ENCODE measurements at places on chromosomes 12 and 14.

DNA sequence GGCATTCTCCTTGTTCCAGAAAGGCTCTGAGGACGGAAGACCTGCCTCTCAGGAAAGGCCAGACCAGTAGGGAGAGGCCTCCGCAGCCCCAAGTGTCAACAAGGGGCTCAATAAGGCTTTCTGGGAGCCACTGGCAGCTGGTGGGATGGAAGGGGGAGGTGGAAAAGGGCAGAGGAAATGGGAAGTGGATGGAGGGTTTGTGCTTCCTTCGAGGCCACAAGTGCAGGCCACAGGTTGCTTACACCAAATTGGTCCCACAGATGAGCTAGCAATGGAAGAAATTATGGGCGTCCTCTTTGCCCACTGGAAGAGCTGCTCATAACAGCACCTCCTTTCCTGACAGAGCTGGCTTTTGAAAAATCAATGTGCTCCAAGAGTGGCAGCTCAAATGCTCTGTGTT lies 28.2 kb downstream of the P2RX4 start:
- no peak for DNase-seq

- DNase-seq: no peak
These were observed 14.4 kb downstream of the EVL start for GRCh38 chr14:100079726-100080005.

GRCh38 chr12:130977046-130977742 lies 23.5 kb downstream of the ADGRD1 start:
- DNase-seq: no peak

GRCh38 chr14:73176685-73177084 lies 40.4 kb downstream of the PSEN1 start:
- no peak for DNase-seq

DNA sequence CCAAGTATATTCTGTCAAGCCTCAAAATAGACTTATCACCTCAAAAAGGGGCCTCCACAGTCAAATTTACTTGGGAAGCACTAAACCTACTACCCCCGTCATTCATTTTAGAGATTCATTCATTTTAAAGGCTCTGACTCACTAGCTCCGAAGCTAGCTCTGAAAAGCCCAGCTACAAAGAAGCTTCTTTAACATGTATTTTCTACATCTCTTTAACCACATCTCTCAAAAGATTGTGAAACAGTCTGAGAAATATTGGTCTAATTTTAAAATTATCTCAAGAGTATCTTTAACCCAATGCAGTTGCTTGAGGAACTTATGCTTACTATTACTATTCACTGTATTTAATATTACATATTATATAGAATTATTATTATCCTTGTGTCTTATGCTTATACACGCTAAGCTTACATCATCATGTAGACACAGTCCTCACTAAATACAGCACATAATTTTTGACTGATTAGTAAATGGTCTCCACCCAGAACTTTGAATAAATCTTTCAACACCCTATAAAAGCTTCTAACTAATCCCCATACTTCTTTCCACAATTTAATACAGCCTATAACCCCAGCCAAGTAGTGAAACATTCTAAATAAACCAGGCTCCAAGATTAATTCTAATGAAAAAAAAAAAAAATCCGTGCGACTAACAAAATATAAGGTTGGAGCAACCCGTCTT lies 7.8 kb downstream of the NT5DC3 start:
- DNase-seq: no peak

GRCh38 chr12:107439026-107439738 lies 246.4 kb upstream of the PWP1 start:
- no peak for DNase-seq

DNA sequence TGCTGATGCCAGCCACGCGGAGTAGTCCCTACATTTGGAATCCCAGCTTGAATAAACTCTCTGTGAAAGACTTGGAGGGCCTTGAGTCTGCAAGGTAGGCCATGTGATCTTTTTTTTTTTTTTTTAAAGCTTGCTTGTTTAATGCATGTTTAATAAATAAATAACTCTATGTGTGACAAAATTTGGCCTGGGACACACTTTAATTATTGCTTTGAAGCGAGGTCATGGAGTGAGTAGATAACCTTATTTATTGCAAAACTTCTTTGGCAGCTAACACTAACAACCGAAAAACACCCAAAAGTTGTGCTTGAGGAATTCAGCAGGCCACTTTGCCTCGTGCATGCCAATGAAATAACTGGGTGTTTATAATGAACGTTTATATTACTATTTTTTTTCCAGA lies 382.2 kb downstream of the FLRT2 start:
- DNase-seq: no peak

DNA sequence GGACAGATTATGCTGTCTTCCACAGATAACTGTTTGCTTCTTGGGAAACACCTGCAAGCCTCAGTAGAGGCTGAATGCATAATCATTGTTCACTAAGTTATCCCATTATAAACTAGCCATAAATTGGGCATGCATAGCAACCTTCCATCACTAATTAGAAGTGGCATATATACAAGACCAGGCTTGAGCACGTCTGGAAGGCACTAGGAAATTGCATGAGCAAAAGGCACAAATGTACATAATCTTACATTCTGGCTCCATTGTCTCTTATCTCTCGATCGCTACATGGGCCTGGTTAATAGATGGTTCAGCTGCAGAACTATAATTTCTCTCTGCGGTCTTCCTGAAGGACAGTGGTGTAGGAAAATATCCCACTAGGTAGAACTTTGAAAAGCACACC lies 679.2 kb downstream of the RPL10L start:
- no peak for DNase-seq

- DNase-seq: no peak
These were observed 314.9 kb downstream of the TMEM121 start for GRCh38 chr14:105841022-105842009.

DNA sequence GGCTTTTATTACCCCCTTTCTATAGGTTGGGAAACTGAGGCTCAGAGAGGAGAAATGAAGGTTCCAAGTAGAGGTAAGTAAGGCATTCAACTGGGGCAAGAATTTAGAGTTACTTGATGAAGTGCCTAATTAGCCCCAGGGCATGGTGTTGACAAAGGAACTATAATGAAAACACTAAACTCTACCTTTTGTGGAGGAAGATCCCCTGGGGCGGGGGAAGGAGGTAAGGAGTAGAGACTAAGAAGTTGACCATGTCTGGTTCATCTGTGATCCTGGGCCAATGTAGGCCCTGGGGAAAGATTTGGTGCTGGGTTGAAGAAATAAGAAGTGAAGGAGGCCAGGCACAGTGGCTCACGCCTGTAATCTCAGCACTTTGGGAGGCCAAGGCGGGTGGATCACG lies 16.2 kb upstream of the COX6A1 start:
- DNase-seq: no peak

- DNase-seq: peak; percentile 15
These were observed at the start of gene NUDT14 for GRCh38 chr14:105180592-105181548. NUDT14 (minus strand) TSS chr14:105181312; CDS start chr14:105181209, 103 bp downstream.

DNA sequence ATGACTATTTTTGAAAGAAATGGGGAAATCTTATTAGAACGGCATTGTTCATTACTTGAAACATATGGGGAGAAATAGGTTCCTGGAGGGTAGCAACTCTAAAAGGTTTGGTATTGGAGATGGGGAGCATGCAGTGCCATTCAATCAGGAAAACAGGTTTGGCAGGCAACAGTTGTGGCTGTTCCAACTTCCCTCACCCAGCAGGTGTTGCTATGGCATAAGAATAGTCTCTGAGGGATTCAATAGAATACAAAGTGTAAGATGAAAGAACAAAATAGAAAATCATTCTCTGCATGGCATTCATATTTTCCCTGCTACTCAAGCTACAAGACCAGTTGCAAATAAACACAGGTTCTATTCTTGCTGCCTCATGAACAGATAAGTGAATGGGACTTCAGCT lies 393.3 kb upstream of the RPL10L start:
- no peak for DNase-seq

- no peak for DNase-seq
These were observed 211.8 kb downstream of the DACT1 start for GRCh38 chr14:58849601-58850000.

DNA sequence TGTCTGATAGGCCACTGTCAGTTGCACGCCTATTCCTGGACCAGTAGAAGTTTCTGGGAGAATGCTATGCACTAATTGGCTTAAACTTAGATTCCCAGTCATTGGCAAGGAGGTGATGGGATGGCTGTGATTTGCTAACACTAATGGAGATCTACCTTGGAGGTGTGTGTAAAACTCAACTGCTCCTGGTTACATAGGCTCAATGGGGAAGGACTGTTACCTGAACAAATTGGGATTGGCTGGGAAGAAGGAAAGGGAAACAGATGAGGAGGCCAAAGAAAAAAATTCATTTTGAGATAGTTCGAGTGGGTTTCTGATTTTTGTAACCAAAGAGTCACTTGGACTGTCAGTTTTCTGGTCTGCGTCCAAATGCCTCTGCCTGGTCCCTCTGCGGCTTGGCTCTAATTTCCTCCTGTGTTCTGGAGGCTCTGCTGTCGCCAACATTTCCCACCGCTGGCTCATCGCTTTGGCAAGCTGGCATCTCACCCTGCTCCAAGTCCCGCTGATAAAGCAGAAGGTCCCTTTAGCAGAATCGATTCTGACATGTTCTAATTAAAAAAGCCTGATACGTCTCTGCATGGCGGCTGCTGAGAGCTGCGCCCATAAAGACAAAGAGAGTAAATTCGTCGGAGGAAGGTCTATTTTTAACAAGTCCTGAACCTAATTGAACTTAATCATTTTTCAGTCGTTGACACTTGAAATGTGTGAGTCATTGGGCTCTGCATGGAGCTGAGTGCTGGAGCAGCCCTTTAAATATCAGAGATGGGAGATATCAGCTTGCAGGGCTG lies 2.0 kb upstream of the CCDC63 start:
- no peak for DNase-seq

DNA sequence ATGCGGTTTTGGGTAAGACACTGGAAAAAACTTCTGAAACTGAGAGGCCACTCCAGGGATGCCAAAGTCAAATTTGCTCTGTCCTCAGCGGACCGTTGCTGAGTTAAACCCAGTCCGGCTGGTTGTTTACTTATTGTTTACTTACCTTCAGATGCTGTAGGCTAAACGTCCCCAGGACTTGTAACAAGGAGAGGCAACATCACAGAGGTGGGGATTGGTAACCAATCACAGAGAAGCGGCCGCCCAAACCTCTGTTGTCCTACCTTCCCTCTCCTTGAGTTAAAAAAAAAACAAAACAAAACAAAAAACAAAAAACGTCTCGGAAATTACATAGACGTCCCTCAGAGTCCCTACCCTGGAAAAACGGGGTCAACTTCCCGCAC lies 380 bp downstream of the ANO2 start:
- no peak for DNase-seq

DNA sequence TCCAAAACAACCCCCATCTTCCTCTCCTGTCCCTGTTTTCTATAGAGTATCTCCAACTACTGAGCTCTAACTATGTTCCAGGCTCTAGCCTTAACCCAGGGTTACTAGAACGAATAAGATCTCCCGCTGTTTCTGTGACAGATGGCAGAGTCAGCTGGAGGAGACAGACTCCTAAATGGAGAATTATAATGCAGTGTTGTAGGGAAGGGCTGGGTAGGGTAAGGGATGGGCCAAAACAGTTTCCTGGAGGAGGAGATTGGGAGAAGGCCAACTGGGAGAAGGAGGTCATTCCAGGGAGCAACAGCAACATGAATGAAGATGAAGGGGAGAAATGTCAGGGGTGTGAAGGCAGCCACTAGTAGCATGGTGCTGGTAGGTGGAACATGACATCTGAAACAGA lies 73.4 kb upstream of the ANO4 start:
- DNase-seq: no peak

GRCh38 chr12:42969355-42969754 lies 379.8 kb upstream of the PRICKLE1 start:
- no peak for DNase-seq

GRCh38 chr12:40137252-40137651 lies 31.4 kb upstream of the SLC2A13 start:
- DNase-seq: no peak

DNA sequence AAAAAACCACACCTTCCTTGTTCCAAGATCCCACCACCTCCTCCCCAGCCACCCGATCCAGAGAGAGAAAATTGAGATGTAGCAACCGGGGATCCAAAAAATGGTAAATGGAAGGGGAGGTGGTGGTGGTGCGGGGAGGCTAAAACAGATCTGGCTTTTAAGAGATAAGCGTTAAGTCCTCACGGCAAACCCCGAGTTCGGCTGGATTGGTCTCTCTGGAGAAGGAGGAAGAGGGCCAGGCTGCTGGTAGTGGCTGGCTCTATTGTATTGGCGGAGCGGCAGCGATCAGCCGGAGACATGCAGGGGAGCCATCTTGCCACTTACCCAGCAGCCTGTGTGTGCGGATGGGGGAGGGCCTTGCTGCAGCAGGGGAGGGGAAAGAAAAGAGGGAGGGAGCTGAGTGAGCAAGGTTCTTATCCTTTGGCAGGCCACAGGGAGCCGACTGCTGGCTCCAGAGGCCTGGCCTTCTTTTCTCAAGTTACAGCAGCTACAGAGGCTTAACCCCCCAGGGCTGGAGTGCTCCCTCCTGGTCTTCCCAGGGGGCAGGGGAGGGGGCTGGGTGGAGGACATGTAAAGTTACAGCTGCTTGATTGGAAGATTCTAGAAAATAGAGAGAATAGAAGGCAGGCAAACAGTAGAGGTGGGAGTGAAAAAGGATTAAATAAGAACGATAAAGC lies 14.1 kb upstream of the CDH24 start:
- DNase-seq: no peak

DNA sequence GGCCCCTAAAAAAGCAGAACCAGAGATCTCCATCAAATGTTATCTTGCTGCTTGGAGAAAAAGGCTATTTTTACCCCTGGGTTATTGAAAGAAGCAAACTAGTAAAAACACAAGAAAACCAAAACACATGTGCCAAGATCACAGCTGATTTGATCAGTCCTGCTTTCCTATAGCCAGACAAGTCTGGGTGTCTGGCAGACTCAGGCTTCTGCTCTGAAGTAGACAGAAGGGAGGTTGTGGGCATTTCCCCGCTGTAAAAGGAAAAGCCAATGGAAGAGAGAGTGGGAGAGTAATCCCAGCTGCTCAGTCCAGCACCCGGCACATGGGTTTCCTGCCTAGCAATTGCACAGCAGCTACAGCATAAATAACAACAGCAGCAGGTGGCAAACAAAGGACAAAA lies 177.9 kb downstream of the PHLDA1 start:
- no peak for DNase-seq

DNA sequence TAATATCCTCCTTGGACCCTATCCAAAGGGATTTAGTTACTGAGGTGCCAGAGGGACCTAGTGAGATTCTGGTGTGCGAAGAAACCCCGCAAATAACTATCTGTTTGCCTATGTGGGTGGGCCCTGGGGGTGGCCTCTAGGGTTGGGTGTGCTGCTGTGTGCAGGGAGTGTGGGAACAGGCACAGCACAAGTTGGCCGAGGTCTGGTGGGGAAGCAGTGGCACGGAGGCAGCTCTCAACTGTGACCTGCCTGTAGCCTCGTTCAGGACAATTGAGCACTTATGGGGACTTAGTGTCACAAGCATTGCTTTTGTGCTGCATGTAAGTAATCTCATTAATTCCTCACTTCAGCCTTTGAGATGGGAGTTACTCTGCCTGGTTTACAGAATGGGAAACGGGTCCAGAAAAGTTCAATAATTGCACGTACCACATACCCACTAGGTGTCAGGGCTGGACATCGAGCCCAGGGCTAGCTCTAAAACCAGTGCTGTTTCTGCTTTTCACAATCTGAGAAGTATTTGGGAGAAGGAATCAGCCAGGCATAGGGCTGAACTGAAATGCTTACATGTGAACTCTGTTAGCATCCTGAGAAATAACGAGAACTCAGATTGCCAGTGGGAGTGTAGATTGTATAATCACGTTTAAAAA lies 58.8 kb downstream of the TECPR2 start:
- DNase-seq: no peak
